ENCODE measurements at places on chromosomes 5 and 9.

DNA sequence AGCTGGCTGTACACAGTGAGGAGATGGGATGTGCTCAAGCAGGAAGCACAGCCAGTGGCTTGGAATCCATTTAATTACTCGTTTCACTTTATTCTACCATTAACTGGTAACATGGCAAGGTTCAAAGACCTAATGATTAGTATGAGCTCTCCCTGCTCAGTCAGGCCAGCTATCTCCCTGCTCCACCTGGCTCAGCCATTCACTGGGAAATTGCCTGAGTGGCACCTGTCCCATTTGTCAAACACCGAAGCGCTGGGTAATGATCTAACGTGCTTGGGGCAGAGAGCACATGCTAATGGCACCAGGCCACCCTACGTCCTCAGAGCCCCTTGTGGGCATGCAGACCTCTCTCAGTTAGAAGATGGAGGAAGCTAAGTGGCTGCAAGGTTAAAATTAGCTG is 162.2 kb downstream of the TTLL11 start:
- DNase-seq: no peak

- no peak for DNase-seq
Observed at GRCh38 chr9:109143881-109144562, 23.0 kb downstream of the FRRS1L start.

GRCh38 chr9:26077860-26078259 is 399.6 kb upstream of the TUSC1 start:
- no peak for DNase-seq

DNA sequence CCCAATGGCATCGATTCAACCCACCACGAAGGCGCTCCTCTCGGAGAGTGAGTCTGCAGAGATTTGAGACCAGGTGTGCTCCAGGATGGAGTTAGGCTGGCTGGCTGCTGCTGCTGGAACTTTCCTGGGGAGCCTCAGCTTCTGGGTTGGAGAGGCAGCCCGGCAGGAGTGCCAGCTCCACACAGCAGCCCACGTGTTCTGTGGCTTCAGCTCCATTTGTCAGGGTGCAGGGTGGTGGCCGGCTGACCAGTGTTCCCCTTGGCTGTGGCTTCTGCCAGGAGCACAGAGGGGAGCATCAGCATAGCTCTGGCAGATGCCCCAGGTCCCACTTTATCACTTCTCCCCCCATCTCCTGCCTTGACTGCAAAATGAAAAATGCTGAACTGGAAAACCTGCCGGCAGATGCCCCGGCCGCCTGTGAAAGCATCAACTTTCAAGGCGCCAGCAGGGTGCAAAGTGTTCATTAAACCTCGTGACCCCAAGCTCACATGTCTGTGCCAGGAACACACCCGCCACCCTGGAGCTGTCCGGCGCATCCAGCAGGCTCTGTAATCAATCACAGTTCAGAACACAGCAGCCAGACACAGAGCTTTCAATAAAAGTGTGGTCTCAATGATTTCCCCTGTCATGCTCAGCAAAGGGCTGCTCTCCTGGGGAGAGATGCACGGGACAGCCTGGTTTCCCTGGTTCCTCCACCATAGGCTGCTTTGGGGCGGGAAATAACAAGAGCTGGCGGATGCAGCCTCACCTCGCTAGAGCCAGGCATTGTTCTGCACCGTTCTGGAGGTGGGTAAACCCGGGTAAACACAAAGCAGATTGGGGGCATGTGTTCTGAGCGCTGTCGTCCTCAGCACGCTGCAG is 53.2 kb downstream of the TRIP13 start:
- no peak for DNase-seq

DNA sequence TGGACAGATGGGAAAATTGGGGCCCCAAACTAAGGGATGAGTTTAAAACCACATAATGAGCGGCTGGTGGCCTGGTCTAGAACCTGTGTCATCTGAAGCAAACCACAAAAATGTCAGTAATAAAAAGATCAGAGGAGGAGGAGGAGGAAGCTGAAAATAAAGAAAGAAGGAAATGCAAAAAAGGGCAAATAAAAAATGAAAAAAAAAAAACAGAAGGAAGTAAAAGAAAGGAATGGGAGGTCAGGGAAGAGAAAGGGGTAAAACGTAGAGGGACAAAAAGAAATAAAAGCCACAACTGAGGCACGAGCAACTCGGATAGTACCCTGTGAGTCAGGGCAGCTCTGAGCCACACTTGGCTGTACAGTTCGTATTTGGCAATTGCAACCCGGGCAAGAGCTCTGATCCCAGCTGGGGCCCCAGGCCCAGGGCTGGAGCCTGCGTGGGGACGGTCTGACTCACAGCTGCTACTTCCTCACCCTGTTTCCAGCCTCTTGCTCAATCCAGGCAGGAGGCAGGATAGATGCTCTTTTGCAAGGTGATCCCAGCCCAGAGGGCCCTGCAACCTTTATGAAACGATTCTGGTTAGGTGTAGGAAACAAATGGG is 137.9 kb upstream of the TRIM32 start:
- DNase-seq: no peak

- no peak for DNase-seq
Observed at GRCh38 chr9:134525070-134525815, 116.4 kb upstream of the COL5A1 start.

DNA sequence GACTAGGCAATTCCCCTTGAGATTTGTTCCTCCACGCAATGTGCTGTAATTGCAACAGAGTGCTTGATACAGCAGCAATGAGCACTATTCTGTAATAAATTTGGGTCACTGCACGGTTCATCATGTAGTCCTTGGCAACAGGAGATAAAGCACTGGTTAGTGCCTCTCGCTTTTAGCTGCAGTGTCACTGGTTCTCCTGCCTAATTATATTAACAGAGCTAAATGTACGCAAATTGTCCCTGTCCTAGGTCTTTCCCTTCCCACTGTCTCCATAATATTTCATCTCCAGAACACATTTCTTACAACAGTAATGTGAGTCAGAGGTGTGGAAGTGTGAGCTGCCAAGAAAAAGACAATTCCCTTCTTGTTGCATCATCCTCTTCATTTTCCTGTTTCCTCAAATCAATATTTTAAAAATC is 553.1 kb downstream of the ZNF608 start:
- no peak for DNase-seq

- DNase-seq: no peak
Observed at GRCh38 chr9:87359958-87360601, 137.6 kb upstream of the DAPK1 start.

GRCh38 chr9:26773056-26773455 is 119.5 kb downstream of the CAAP1 start:
- DNase-seq: no peak

GRCh38 chr5:39138892-39139291 is 64.7 kb upstream of the RICTOR start:
- DNase-seq: no peak

DNA sequence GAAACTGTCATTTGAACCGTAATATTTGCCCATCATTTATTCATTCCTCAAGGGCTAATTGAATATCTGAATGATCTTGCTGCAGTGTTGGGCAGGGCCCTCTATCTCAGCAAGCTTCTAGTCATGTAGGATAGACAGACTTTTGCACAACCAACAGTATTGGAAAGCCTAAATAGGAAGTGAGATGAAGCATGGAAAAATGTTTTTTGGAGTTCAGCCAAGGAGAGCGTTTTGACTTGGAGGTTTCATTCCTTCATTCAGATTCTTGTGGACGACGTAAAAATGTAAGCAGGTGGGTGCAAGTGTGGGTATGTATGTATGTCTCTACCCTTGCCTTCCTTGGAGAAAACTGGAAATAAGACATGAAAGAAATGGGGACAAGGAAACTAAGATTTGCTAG is 15.5 kb downstream of the DAPK1 start:
- no peak for DNase-seq

DNA sequence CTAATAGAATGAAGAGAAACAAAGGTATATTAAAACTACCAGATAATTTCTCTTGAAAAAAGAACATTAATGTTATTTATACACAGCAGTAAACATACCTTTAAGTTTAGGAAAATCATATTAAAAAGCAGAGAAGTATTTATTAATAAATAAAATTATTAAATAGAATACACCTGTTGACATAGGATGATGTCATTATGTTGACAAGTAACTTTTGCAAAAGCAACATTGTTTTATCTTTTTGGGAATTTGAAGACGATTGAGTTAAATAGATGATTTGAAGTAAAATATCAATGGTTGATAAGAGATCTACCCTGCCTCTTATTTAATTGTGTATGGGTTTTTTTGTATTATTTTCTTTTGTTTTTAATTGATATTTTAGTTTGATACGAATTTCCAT is 711.1 kb upstream of the NUDT12 start:
- no peak for DNase-seq

DNA sequence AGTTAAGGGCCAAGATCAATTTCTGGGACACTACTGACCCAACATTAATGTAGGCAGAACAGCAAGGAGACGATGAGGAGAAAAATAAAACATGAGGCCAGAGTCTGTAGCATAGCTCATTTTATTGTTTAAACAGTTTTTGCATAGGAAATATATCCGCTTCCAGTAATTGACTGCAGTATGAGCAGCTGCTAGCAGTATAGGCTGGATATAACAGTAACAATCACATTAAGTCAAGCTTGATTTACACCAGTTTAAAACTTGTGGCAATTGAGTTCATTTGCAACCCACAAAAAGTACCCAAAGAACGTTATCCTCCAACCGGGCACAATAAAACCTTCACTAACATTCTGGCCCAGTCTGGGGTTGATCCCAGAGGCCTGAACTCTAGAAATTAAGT is 232.2 kb downstream of the NFIB start:
- no peak for DNase-seq

DNA sequence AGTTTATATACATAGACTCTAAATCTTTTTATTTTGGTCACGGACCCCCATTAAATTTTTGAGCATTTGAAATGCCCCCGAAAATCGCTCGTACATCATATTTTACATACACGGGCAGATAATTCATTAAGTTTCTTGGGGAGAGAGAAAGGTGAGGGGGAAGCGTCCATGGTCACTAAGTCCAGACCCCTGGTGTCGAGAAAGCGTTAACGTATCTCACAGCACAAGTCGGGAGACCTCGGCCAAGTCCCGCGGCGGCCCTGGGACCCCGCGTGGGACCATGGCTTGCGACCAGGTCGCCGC is 794 bp downstream of the PTBP3 start:
- DNase-seq: no peak

- no peak for DNase-seq
Observed at GRCh38 chr9:98862936-98863335, 55.5 kb downstream of the GALNT12 start.

DNA sequence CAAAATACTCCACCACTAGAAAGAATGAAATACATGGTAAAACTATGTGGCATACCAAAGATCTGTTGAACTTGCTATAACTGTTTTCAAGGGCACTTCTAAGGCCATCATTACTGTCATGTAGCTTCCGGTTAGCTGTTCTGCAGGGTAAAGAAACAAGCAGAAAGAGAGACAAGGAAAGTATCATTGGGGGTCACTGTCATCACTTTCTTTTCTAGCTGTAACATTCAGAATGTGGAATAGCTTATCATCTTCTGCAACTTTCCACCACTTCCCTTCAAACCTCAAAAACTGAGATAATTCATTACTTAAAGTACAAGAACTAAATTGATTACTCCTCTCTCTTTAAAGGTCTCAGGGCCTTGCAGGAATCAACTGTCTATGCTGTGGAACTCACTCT is 57.6 kb downstream of the RASEF start:
- DNase-seq: no peak

- no peak for DNase-seq
Observed at GRCh38 chr5:148904440-148904839, 78.0 kb downstream of the ADRB2 start.

GRCh38 chr9:79583952-79584654 is 12.3 kb downstream of the TLE4 start:
- DNase-seq: no peak

GRCh38 chr5:126947146-126948010 is 83.0 kb downstream of the MARCHF3 start:
- no peak for DNase-seq

DNA sequence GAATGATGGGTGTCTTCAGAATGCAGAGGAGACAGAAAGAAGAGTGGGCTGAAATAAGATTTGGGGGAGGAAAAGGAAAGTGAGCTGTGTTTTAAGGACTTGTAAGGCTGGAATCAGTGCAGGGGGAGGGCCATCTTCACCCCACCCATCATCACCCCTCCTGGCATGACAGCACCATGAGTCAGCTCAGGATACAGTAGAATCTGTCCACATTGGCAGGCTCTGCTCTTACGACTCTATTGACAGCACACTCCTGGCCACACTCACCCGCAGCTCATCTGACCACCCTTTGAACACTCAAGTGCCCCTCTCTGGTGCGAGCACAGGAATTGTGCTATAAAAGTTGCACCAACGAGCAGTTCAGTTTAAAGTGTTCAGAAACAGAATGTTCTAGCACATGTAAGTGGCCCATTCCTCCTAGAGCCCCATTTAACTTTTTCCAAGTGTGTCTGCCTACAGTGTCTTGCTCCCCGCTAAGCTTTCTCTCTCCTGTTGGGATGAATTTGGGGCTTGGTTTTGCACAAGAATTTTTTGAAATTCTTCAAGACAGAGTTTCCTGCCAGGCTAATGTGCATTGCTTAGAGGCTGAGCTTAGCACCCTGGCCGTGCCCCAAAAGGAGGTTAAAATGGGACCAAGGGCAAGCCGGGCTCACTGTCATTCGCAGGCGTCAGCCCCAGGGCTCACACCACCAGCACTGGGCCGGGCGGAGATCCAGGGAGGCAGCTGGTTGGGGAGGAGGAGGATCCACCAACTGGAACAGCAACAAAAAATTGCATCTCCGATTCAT is 12.0 kb downstream of the ADRA1B start:
- no peak for DNase-seq

GRCh38 chr5:171475596-171475995 is 56.1 kb downstream of the FGF18 start:
- DNase-seq: no peak

DNA sequence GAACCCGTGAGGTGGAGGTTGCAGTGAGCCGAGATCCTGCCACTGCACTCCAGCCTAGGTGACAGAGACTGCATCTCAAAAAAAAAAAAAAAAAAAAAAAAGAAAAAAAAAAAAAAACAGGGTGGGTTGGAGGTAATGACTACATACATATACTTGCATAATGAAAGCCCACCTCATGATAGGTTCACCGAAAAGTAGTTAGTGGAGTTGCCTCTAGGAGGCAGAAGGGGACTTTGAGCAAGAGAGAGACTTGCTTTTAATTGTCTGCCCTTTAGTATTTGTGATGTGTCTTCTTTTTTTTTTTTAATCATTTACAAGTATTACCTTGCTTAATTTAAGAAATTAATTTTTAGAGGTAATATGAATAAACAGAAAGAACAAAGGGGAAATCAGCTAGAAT is 99.8 kb downstream of the PPARGC1B start:
- DNase-seq: no peak

Measured in stimulated activated CD4-positive, alpha-beta T cell treated with anti-CD3 and anti-CD28 coated beads, TNF-alpha, amount 100 ng/mL, for 1 hour (primary cell).